CD8-positive, alpha-beta memory T cell (primary cell): ENCODE measurements at places on chromosomes 13 and 19.

DNA sequence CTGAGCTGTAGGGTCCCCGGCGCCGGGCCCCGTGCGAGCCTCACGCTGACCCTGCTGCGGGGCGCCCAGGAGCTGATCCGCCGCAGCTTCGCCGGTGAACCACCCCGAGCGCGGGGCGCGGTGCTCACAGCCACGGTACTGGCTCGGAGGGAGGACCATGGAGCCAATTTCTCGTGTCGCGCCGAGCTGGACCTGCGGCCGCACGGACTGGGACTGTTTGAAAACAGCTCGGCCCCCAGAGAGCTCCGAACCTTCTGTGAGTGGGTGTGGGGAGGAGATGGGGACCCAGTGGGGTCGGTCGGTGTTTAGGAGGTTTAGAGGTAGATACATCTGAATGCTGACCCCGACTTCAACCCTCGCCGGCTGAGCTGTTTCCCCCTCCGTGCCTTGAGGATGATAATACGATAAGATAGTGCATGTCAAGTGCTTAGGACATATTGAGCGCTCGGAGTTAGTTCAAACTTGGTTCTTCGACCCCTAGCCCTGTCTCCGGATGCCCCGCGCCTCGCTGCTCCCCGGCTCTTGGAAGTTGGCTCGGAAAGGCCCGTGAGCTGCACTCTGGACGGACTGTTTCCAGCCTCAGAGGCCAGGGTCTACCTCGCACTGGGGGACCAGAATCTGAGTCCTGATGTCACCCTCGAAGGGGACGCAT lies 1.9 kb downstream of the ICAM5 start:
- DNase-seq, result no peak

GRCh38 chr19:20276011-20276731 lies 109.2 kb downstream of the ZNF486 start:
- no peak for DNase-seq

DNA sequence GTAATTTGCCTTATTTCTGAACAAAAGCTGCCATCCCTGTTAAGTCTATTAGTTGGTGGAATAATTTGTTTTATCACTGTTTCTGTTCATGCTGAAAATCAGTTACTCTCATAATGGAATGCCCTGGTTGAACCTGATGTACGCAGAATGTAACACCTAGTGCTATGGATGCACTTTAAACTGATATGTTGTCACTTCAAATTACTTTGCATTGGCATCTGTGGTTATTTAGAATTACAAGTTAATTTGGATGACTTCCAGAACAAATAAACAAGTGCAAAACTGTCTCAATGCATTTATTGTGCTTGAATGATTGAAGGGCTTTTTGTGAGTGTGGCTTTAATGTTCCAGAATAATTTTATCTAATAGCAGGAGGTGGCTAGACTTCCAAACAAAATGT lies 368.2 kb upstream of the SLITRK5 start:
- DNase-seq, result no peak

- no peak for DNase-seq
Observed at GRCh38 chr19:11296264-11296663, 304 bp downstream of the TSPAN16 start.

DNA sequence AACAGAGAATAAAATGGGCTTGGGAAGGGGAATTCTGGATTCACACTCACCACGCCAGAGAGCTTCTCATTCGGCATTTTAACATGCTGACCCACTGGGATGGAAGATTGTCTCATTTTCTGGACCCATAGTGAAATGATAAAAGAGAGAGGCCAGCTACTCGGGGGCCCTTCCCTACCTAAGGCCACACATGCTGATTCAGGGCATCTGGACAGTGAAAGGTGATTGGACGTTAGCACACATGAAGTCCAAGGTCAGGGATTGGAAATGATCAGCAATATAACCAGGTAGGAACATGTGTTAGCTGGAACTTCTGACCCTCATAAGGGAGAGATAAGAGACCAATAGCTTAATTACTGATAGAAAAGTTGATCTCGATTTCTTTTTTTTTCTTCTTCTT lies 183.7 kb downstream of the NUFIP1 start:
- no peak for DNase-seq

DNA sequence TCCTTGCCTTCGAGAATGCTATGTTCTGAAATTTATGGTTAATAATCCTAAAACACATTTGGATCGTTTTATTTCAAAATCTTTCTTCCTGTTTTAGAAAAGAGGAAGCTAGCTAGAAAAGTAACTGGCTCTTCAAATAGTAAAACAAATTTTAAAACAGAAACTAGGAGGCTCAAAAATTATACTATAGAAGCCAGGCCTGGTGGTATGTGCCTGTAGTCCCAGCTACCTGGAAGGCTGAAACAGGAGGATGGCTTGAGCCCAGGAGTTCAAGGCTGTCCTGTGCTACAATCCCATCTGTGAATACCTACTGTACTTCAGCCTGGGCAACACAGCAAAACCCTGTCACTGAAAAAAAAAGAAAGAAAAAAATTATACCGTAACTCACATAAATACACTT lies 57.9 kb downstream of the ELF1 start:
- no peak for DNase-seq

GRCh38 chr13:47904891-47905290 lies 96.2 kb downstream of the SUCLA2 start:
- DNase-seq, result no peak

DNA sequence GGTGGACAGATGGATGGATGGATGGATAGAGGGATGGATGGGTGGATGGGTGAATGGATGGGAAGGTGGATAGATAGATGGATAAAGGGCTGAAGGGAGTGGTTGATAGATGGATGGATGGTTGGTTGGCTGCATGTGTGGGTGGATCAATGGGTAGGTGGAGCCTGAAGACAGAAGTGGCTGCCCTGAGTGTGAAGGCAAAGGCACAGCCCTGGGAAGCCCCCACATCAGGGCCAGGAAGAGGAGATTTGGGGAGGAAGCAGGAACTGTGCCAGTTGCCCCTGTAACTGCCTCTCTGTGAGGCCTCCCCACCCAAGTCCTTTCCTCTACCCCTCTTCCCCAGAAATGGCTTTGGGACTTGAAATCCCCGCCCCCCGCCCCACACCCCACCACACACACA lies 43.4 kb upstream of the NFIC start:
- no peak for DNase-seq

- DNase-seq, result no peak
Observed at GRCh38 chr13:98467263-98467985, 109.5 kb downstream of the STK24 start.

GRCh38 chr13:31192306-31192705 lies 7.5 kb upstream of the B3GLCT start:
- DNase-seq, result no peak

- no peak for DNase-seq
Observed at GRCh38 chr13:41678848-41679247, 221.5 kb downstream of the RGCC start.

GRCh38 chr13:44906713-44907112 lies 82.6 kb downstream of the NUFIP1 start:
- DNase-seq, result no peak

- no peak for DNase-seq
Observed at GRCh38 chr19:11705474-11705873, 33.3 kb downstream of the ZNF823 start.

GRCh38 chr19:17677002-17677401 lies 11.2 kb downstream of the UNC13A start:
- no peak for DNase-seq

- DNase-seq, result no peak
Observed at GRCh38 chr19:46564701-46565100, 36.4 kb upstream of the CALM3 start.

- no peak for DNase-seq
Observed at GRCh38 chr13:37621811-37622361, 23.3 kb upstream of the POSTN start.

GRCh38 chr13:26497968-26498511 lies 59.4 kb upstream of the WASF3 start:
- no peak for DNase-seq

DNA sequence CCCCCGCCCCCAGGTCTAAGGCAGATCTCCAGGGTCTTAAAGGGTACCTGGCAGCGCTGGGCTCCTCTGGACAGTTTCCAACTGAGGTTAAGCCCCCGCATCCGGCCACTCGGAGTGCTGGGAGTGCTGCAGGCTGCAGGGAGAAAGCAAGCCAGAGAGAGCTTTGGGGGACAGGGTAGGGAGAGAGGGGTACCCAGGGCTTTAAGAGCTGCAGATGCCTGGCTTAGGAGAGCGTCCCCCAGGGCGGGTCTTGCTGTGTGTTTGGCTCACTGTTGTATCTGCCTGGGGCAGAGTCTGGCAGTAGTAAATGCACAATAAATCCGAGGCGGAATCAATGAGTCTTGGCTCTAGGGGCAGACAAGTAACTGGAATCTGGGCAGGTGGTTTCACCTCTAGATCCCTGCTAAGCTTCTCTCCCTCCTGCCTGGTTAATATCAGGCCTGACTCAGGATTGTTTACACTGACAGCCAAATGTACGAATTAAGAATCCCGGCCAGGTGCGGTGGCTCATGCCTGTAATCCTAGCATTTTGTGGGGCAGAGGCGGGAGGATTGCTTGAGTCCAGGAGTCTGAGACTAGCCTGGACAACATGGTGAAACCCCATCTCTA lies 798 bp upstream of the COX6B2 start:
- DNase-seq, result no peak

GRCh38 chr19:33902395-33902794 lies 105.7 kb downstream of the KCTD15 start:
- DNase-seq, result no peak

- no peak for DNase-seq
Observed at GRCh38 chr19:24000656-24001055, 86.0 kb downstream of the ZNF726 start.

GRCh38 chr19:54186934-54187381 lies 2.4 kb downstream of the MBOAT7 start:
- DNase-seq, result no peak

DNA sequence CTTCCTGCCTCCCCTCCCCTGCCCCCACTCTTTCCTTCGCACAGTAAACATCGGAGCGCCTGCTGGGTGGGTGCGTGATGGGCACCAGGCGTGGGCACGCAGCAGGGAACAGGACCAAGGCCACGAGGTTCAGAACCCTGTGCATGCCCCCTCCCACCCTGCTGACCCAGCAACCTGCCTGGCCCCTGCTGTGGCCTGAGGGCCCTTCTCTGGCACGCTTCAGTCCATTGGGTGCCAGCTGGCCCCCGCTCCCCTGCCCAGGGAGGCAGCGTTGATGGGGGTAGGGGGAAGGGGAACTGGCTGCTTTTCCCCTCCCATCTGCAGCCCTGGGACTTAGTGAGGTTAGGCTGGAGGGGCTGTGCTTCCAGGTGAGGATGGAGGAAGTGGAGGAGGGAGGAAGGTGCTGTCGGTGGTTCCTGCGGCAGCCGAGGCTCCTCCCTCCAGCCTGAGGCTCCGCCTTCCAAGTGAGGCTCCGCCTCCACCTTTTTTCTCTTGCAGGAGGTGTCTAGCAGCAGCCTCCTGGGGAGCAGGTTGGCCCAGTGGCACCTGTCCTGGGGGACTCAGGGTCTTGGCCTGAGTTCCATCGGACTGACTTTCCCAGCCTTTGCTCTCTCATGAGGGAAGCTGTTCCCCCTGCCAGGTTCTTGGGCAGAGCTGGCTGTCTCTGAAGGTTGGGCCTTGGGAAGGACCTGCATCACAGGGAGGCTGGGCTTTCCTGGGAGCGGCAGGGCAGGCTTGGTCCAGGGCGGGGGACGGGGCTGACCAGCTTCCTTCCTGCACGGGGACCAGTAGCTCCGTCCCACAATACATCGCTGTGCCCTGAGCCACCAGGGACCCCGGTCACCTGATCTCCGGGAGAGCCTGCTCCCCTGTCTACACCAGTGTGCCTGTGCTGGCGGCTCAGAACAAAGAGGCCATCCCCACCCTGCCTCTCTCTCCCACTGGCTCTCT lies 7.3 kb downstream of the PIAS4 start:
- no peak for DNase-seq

- DNase-seq, result no peak
Observed at GRCh38 chr13:85406269-85406975, 392.8 kb downstream of the SLITRK6 start.

DNA sequence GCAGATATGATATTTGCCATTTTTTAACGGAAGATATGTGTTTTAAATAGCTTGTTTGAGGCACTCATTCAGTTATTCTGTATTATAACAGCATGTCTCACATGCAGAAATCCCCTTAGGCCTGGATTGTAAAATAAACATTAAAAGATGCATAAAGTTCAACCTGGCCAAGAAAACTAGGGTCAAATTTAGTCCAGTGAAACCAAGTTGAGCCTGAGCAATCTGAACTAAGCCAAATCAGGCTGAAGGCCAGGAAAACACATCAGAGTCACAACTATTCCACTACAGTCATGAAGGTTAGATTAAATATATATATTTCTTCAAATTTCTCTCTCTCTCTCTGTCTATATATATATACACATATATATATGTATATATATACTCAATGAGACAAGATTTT lies 504.8 kb downstream of the SLITRK1 start:
- no peak for DNase-seq

DNA sequence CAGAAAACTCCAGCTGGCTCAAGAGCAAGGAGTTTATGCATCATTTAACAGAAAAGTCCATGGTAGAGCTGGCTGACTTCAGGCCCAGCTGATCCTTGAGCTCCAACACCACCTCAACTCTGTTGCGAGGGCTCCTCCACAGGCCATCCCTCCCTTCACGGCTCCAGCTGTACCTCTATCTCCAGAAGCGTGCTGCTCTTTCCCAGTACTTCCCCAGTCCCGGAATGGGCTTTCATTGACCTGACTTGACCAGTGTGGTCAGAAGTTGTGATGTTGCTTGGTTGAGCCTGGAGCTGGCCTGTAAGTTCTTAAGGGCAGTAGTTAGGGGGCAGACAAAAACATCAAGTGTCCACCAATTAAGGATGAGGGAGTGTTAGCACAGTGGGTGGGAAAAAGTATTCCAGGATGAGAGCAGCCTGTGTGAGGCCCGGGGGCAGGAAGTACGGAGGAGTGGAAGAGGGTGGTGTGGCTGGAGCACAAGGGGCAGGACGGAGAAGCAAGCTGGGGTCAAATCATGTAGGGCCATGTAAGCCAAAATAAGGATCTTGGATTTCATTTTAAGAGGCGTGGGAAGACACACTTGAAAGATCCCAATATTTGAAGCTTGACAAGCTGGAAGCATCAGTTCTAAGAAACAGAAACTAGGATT lies 24.0 kb downstream of the SKA3 start:
- no peak for DNase-seq

DNA sequence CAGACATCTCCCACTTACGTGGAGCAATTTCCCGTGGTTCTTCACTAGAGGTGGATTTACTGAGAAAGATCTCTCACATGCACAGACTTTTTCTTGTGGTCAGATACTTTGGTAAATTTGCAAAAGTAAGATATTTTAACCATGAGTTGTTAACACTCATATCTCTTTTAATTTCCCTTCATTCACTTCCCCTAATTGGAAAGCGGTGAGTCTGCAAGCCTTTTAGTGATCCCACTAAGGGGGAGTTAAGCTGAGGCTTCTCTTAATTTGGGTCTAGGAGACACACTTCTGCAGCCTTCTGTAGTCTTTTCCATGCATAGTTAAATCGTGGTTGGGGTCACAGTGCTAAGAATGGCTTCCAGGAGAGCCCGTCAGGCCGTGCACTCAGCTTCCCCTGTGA lies 30.7 kb upstream of the SERPINE3 start:
- no peak for DNase-seq

- no peak for DNase-seq
Observed at GRCh38 chr19:29882719-29883105, 59.3 kb upstream of the URI1 start.
